ENCODE measurements at places on chromosomes 16 and 17.

DNA sequence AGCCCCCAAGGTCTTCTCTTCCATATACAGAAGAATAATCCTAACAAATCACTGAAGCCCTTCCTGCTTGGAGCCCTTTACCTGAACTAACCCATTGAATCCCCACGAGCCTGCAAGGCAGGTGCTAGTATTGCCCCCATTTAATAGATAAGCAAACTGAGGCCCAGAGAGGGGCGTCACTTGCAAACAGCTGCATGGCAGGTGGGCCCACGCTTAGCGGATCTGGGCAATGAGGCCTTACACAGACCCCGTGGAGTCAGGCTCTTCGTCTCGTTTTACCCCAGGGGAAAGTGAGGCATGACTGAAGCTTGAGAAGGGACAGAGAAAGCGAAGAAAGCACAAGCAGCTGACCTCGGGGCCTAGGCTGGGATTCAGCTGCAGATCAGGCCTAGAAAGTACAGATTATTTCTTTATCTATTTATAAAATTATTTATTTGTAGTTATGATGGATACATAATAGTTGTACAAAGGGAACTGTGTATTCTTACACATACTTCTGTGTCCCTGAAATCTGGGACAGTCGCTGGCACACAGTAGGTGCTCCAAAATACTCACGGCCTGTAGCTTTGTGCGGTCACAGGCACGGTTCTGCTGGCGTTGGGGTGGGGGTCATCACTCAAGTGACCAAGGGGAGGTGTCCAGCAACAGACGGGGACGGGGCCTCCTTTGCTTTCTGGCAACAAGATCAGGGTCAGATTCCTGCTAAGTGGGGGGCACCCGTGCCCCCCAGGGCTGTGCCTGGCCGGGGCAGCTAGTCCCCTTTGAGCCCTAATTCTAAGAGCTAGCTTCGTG, 223.2 kb upstream of the GSE1 start:
- DNase-seq: no peak

GRCh38 chr17:54680410-54680809, 220.2 kb upstream of the TOM1L1 start:
- DNase-seq: no peak

- DNase-seq: no peak
Measured at GRCh38 chr17:4426499-4427208, 7.1 kb upstream of the SPNS3 start.

GRCh38 chr17:39579318-39580081, 28.2 kb downstream of the NEUROD2 start:
- DNase-seq: no peak

GRCh38 chr16:81956213-81956948, 54.9 kb downstream of the SDR42E1 start:
- DNase-seq: no peak

DNA sequence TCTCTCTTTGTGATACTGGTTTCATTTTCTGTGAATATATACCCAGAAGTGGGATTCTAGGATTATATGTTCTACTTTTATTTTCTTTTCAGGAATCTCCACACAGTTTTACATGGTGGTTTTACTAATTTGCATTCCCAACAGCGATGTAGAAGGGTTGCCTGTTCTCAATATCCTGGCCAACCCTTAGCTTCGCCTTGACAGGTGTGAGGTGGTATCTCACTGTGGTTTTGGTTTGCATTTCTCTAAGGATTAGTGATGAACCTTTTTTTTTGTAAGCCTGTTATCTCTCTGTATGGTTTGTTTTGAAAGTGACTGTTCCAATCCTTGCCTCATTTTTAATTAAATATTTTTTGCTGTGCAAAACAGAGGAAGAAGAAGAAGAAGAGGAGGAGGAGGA, 937.7 kb downstream of the CDH8 start:
- DNase-seq: no peak

DNA sequence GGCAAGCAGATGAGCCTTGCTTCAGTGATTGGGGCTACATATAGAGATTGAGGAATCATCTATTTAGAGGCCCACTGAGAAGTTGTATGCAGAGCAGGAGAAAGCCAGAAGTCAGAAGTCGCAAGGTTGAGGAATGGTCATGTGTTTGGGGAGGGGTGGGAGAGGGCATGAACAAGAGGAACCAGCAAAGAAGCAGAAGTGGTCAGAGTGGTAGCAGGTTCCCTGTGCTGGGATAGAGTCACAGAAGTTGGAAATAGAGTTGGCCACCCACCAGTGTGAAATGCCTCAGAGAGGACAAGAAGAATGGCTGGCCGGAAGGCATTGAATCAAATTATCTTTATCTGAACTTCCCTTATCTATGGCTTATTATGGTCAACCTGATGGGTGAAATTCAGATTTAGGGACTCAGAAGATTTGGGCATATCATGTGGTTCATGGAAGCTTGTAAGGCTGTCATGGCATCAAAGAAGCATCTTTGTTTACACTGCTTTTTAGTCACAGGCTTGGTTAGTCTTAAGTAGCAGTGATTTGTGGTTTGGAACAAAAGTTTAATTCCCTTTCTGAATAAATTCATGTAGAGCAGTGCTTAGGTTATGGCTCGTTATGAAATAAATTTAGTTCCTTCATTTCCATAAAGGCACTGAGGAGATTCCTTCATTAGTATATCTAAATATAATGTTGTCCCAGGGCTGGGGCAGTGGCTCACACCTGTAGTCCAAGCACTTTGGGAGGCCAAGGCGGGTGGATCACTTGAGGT, 19.7 kb downstream of the MAP3K3 start:
- DNase-seq: no peak

GRCh38 chr17:82933911-82934310, 94.1 kb upstream of the ZNF750 start:
- DNase-seq: no peak

- DNase-seq: no peak
Measured at GRCh38 chr16:12753203-12754023, 50.3 kb downstream of the CPPED1 start.

DNA sequence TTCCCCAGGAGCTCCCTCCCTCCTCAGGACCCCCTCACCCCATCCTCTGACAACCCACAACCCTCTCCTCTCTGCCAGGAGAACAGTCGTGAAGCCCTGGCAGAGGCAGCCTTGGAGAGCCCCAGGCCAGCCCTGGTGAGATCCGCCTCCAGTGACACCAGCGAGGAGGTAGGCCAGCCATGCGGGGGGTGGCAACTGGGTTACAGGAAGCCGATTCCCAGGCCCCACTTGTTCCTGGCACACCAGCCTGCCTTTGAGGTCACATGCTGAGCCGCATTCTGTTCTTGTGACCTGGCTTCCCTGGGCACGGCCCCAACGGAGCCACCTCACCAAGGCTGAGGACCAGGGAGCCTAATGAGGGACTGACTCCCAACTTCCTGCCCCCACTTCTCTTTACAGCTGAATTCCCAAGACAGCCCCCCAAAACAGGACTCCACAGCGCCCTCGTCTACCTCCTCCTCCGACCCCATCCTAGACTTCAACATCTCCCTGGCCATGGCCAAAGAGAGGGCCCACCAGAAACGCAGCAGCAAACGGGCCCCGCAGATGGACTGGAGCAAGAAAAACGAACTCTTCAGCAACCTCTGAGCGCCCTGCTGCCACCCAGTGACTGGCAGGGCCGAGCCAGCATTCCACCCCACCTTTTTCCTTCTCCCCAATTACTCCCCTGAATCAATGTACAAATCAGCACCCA, 7.9 kb downstream of the NAT9 start:
- DNase-seq: no peak

DNA sequence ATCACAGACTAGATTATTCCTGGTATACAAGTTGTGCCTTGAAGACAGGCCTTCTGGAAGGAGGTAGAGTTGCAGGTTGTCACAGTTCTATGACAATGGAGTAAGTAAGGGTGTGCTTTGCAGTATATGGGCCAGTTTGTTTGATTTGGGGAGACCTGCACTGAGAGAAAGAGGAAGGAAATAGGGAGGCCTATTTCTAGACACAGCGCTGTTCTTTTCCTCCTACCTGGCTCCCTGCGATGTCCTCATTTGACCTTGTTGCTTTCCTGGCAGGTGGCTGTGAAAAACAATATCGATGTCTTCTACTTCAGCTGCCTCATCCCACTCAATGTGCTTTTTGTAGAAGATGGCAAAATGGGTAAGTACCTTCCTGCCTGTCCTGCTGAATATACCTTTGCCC, 22.5 kb upstream of the RASL10B start:
- no peak for DNase-seq

DNA sequence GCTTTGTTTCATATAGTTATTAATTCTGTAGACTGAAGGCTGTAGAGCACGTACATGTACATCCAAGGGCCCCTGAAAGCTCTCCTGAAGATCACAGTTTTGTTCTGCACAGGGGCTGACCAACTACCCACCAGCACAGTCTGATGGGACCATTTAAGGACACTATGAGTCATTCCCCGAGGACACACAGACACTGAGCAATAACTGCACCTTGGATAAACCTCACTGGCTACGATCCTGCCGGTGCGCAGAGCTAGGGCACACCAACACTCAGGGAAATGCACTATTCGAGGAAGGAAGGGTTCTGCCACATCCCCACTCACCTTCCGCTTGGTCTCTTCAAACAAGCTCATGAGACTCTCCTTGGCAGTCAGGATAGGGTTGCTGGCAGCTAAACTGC, 20.3 kb downstream of the SMG6 start:
- no peak for DNase-seq

GRCh38 chr16:77925531-77925930, 96.8 kb upstream of the CLEC3A start:
- no peak for DNase-seq

DNA sequence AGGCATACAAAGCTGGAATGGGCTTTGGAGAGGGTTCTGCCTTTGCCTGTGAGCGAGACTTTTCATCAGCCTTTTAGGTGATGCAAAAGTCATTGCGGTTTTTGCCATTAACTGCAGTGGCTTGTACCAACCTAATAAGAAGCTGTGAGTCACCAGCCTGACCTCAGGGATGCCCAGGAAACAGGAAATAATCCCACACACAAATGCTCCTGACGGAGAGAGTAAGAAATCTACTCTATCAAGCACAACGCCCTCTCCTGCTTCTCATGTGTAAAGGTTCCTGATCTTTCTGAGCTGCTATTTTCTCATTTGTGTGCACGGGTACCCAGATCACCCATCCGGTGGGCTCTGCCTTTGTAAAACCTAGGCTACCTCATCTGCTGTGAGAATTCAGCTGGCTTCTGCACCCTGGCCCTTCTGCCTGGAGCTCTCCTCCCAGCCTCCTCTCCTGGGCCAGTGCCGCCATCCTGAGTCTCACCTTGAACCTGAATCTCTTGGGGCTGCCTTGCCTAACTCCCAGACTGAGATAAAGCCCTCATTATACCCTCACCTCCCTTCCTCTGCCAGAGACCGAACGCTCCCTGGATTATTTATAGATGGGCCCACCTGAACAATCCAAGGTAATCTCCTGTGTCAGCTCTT, 299.7 kb downstream of the C16orf95 start:
- no peak for DNase-seq

GRCh38 chr16:66391726-66392670, 25.5 kb downstream of the CDH5 start:
- DNase-seq: no peak

- no peak for DNase-seq
Measured at GRCh38 chr17:5677620-5678019, 93.3 kb upstream of the NLRP1 start.

DNA sequence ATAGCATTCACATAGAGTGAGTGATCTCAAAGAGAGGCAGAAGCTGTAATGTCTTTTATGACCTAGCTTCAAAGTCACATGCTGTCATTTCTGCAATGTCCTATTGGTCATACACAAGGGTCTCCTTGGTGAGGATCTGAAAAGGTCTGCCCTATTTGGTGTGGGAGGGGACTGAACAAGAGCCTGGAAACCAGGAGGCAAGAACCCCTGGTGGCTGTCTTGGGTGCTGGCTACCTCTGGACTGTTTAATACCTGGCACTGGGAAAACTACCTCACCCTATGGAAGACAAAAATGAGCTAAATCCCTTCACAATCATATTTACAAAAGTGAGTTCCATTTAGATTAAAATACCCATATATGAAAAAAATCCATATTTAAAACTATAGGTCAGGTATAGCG, 9.0 kb downstream of the KCTD13 start:
- DNase-seq: no peak

- DNase-seq: no peak
Measured at GRCh38 chr16:30559690-30560089, 1.5 kb upstream of the ZNF764 start.

DNA sequence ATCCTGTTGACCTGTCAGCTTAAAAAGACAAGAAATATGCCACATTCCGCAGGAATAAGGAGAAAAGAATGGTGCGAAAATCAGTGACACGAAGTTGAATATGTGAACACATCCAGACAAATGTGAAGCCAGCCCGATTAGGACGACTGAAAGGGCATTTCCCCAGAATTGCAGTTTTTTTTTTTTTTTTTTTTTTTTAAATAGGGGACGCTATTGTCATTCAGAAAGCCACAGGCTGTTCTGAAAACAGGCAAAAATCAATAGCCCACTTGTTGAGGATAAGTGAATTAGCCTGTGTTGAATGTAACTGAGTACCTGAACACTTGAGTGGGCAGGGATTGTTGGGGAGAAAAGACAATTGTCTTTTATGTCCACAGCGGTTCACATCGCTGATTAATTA, 507.1 kb downstream of the WWOX start:
- DNase-seq: no peak

DNA sequence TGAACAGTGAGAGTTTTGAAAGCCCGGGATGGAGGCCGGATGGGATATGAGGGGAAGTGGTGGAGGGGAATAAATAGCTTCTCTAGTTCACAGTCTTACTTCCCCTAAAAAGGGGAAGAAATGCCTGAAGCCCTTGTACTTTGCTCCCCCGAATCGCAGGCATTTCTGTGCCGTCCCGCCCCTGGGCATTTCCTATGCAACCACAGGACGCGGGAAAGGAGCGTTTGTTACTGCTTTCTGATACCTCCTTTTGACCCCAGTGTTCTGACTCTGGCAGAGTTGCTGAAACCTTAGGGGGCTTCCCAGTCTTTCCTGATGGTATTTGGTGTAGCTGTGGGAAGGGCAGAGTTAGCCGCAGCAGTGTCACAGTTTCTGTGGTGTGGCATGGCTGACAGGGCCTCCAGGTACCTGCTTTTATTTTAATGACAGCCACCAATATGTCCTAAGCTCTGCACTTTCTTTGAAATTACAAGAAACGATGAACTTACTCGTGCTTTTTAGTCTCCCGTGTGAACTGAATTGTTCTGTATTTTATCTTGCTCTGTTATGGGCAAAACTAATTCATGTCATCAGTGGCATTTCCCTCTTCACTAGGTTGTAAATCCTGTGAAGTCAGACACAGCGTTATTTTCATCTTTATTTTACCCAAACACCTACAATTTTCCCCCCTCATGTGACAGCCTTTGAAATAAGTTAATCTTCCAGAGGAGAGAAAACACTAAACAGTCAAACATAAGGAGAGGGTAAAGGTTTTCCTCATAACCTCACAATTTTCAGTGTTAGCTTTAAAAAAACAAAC, 27.1 kb downstream of the USP10 start:
- DNase-seq: no peak

GRCh38 chr16:13118091-13118490, 216.7 kb downstream of the SHISA9 start:
- no peak for DNase-seq

GRCh38 chr17:41697122-41697962, 8.7 kb downstream of the EIF1 start:
- no peak for DNase-seq
